ENCODE measurements at places on chromosomes 7 and 10.

DNA sequence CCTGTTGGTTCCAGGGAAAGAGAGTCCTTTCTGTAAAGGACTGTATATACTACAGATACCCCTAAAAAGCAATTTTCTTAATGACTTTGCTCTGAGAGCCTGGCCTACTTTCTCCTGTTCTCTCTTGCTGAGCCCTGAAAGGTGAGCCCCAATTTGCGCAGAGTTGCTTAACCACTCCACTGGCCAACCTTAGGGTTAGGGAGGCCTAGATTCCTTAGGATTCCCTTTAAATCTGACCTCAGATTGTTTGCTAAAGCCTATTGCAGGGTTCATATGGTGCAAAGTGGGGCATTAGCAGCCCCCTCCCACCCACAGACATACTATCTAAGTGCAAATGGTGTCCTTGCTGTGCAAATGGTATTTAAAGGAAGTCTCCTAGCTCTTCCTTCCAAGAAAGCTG, 164.2 kb downstream of the RNLS start:
- no peak for ATAC-seq

DNA sequence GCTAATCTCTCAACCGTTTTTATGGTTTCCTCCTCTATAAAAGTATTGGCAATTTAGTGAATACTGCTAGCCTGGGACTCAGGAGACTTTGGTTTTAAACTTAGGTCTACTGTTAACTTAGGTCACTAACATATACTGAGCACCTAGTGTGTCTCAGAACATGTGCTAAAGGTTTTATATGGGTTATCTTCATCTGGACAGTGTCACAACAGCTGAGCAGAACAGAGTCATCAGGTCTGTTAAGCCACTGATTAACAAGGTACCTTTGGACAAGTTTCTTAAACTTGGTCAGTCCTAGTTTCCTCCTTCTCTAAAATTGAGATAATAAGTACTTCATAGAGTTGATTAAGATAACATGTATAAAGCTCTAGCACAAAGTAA, 30.6 kb downstream of the NET1 start:
- no peak for ATAC-seq

GRCh38 chr10:118062798-118063238, 16.1 kb upstream of the RAB11FIP2 start:
- no peak for ATAC-seq

GRCh38 chr7:93693796-93694195, 119.3 kb upstream of the CALCR start:
- no peak for ATAC-seq

GRCh38 chr10:115909962-115910731, 362.9 kb downstream of the GFRA1 start:
- no peak for ATAC-seq

DNA sequence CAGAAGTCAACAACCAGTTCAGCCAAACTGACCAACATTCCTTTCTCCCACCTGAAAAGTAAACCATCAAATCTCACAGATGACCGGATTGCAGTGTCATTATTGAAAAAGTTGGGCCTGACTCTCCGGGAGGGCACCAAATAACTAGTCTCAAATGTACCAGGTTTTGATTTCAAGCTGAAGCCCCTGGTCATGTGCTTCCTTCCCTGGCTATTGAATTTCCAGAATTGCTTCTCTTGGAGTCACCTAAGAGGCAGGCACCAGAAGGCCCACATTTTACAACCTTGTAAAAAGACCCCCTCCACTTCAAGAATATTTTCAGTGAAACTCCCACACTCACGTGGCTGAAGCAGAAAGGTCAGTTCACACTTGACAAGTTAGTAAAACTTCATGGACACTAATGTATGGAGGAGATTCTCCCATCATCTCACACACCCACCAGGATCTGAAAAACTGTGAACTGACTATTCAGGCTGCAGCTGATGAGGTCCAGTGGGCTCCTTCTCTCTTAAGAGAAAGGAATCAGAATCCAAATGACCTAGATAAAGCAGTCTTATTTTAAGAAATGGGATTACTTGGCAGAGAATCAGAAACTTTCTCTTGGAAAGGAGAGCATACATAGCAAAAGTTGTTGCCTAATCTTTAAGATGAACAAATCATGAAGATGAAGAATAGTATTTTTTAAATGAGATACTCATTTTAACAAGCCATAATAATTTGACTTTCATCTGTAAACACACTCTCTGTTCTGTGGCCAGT, 53.6 kb downstream of the DLD start:
- no peak for ATAC-seq

DNA sequence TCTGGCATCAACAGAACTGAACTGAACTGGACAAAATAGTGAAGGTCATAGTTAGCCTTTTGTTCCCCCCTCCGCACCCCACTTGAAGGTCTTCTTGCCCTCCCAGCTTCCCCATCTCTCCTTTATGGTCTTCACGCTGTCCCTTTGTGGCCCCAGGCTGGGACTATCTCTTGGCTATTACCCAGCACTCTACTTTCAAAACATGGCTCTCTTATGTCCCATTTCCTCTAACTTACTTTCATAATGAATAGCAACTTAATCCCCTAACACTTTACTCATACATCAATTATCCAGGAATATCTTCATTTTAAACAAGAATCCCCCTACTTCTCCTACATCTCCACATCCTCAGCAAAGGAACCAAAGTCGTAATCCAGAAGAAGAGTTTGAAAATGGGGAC, 135.3 kb upstream of the ITGB1 start:
- no peak for ATAC-seq

GRCh38 chr7:49763791-49764190, 9.6 kb upstream of the VWC2 start:
- no peak for ATAC-seq
